NCI-H345 (cell line): ENCODE measurements at places on chromosomes 3 and 15.

DNA sequence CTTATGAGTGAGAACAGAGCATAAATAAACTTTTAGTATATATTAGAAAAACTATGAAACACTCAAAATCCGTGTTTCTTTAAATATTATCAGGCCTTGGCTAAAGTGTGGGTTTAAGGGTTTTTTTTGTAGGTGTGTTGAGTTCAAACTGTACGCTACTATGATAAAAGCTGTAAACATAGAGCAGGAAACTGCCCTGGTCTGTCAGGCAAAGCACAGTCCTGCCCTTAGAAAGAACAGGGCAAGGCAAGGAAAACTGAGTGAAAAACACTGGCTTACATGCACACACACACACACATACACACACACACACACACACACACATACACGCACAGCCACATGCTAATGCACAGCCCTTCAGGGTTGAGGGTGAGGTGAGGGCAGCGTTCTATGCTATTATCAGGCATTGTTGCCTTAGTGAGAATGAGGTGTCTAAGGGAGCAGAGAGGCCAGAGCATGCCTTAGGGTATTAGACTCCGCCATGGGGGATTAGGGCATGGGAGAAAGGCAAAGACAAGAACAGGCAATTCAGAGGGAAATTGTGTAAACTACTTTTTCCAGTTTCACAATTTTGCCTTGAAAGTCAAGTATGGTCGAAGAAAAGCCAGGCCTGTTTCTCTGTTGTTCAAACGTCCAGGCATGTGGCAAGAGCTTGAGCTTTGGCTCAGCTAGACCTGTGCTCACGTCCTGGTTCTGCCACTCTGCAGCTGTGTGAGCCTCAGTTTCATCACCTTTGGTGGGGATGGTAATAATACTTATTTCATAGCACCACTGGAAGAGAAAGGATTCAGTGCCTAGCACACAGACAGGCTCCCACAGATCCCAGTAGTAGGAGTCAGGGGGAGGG lies 36.3 kb upstream of the TPM1 start:
- DNase-seq: no peak

DNA sequence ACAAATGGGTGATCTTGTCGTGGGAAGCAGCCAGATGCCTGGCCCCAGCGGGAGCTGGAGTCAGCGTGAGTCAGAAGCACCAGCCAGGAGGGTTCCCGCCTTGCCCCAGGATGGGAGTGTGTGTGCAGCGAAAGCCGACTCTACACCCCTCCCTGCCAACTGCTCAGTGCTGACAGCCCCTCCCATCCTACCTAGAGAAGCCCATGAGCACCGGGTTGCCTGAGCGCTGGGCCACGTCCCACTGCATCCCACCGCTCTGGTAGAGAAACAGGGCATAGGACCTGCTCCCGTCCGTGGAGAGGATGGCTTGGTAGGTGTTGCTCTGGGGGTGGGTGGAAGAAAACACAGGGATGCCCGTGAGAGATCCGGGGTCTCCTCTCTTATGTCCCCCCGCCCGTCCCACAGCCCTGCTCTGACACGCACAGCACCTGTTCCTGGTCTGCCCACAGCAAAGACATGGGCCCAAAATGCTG lies 42.9 kb downstream of the MUC4 start:
- no peak for DNase-seq

GRCh38 chr3:149703466-149703865 lies 45.6 kb upstream of the WWTR1 start:
- DNase-seq: no peak

DNA sequence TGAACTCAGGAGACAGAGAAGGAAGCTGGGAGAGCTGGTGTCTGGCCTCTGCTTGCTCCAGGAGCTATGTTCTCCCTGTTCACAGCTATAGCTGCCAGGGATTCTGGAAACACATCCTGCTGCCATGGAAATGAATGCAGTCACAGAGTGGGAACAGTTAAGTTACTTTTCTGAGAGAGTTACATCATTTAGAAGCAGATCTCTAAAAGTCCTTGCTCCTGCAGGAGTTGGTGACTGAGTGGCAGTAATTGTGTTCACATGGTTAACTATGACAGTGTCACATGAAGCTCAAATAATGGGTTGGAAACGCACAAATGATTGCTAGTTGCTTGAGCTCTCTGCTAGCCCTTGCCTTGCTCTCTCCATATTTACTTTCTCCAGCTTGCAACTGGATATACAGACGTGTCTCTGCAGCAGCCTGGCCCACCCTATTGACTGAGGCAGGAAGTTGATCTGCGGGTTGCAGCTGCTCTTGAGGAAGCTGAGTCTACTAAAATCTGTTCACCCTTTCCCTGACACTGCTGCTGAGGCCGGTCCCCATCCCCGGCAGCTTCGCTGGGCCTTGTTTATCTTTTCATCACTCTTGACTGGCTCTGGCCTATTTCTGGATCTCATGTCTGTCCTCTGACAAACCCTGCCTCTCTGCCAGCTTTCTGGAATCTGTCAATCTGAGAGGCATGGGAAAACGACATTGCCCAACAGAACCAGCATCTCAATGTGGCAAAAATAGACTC lies 16.7 kb upstream of the ISLR start:
- DNase-seq: peak; percentile 57

DNA sequence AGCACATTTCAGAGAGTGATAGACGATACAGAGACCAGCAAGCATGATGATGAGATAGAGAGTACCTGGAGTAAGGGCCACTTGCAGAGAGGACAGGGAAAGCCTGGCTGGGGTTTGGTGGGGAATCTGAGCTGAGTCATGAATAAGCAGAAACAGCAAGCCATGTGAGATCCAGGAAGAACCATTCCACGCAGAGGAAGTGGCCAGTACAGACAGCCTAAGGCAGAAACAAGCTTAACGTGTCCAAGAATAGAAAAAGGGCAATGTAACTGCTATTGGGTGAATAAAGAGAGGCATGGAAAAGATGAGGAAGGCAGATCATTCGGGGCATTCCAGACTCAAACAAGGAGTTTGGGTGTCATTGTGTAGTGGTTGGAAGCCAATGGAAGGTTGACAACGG lies 816.3 kb upstream of the CFAP20DC start:
- no peak for DNase-seq

- no peak for DNase-seq
These were observed 340.6 kb upstream of the GOLIM4 start for GRCh38 chr3:168436245-168436724.

DNA sequence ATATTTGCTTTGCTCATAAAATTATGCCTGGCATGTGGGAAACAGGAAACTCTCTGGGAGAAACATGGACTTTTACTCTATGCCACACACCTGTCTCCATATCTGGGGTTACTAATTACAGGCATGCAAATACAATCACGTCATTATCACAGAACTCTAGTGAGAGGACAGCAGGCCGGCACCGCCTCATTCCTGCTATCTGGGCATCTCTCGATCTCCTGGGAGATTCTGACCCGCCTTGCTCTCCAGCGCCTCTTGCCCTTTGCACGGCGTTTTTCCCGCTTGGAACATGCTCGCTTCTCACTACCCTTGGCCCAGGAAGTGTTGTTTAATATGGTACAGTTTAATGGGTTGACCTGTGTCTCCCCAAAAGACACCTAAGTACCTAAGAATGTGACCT lies 45.4 kb upstream of the PARL start:
- DNase-seq: no peak

GRCh38 chr15:74833376-74834107 lies 7.1 kb downstream of the CPLX3 start:
- DNase-seq: no peak

DNA sequence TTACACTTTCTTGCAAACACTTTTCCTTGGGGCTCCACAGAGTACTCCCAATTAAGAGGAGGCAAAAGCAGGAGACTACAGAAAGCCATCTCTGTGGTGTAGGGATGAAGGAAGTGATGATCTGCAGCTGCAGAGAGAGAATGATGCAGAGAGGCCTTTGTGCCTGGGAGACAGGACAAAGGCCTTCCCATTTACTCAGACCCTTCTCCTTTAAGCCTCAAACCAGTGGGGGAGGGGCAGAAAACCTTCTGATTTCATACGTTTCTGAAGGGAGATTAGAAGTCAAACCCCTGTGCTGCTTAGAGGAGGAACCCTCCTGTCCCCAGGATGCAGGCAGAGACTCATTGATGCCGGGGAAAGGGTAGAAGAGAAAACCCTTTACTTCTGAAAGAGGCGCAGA lies 130.8 kb downstream of the NEO1 start:
- DNase-seq: no peak

DNA sequence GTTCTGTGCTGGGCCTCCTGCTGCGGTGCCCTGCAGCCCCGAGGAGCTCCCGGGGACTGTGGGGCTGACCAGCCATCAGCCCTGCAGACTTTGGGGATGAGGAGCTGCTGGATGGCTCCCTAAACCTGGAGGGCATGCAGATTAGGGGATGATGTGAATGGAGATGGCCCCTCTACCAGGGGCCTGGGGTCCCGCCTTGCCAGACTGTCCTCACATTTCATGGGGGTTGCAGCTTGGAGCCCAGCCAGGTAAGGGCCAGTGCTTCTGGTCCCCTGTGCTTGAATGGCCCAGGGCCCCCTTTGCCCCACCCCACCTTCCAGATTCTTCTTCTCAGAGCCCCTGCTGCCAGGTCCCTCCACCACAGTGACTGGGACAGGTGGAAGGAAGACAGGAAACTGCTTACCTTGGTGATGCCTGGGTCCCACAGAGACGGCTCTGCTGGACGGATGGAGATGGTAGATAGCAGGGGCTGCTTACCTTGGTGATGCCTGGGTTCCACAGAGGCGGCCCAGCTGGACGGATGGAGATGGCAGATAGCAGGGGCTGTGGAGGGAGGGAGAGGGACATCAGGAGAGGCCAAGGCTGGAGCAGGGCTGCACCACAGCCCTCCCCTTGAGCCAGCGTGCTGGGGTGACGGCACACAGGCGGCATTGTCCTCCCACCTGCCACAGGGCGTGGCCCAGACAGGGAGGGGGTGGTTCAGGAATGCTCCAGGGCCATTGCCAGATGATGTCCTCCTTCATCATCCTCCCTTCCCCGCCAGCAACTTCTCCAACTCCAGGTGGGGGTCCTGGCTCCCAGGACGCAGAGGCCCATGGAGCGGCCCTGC lies at the start of gene SPTBN5:
Gene SPTBN5 (minus strand): TSS at position 632 of the 829 bp plus-strand sequence. CDS start 556 bp downstream, at position 76.
- no peak for DNase-seq

GRCh38 chr3:148214705-148215104 lies 483.0 kb upstream of the AGTR1 start:
- no peak for DNase-seq

- no peak for DNase-seq
These were observed 119.6 kb downstream of the ARNT2 start for GRCh38 chr15:80523746-80524145.

DNA sequence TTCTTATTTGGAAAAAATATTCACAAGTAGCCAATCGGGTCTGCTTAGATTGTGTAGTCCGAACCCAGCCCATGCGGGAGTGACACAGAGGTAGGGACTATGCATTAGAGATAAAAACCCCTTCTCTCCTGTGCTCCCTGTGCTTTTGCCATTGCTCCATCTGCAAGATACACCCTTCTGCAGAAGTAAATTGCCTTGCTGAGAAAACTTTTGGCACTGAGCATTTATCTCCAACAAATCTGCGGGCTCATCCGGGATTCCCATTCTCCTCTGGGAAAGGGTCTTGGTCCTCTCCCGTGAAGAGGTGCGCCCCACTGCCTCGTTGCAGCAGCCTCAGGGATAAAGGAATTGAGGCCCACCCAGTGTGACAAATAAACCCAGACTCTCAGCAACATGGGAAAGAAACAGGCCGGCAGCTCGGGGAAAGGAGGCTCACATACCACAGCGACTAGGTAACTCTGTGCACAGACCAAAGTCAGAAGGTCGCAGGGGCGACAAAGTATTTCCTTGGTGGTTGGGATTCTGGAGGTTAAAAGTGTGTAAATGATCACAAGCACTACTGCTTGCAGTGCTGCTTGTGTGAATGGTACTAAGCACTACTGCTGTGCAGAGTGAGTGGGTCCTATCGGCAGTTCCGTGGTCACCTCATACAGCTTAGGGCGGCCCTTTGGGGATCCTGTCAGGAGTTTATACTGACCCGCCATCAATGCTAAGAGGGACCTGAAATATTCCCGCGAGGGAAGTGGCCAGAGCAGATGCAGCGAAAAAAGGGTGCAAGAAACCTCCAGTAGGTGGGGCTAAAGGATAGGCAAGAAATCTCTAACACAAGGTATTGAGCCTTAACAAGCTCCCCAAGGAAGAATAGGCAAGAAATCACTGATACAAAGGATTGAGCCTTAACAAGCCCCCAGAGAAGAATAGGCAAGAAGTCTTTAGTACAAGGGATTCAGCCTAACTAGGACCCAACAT lies 54.3 kb downstream of the GSK3B start:
- DNase-seq: no peak

GRCh38 chr15:48899793-48900192 lies 21.9 kb downstream of the EID1 start:
- DNase-seq: no peak

GRCh38 chr3:94862703-94863102 lies 799.8 kb downstream of the NSUN3 start:
- DNase-seq: no peak

GRCh38 chr15:33104212-33104611 lies 90.3 kb downstream of the FMN1 start:
- no peak for DNase-seq

GRCh38 chr15:68479406-68479805 lies 47.4 kb upstream of the ITGA11 start:
- no peak for DNase-seq

- DNase-seq: peak; percentile 20
These were observed 1216.9 kb upstream of the GBE1 start for GRCh38 chr3:82978368-82978767.

GRCh38 chr3:194384569-194385001 lies 14.5 kb downstream of the GP5 start:
- DNase-seq: no peak

DNA sequence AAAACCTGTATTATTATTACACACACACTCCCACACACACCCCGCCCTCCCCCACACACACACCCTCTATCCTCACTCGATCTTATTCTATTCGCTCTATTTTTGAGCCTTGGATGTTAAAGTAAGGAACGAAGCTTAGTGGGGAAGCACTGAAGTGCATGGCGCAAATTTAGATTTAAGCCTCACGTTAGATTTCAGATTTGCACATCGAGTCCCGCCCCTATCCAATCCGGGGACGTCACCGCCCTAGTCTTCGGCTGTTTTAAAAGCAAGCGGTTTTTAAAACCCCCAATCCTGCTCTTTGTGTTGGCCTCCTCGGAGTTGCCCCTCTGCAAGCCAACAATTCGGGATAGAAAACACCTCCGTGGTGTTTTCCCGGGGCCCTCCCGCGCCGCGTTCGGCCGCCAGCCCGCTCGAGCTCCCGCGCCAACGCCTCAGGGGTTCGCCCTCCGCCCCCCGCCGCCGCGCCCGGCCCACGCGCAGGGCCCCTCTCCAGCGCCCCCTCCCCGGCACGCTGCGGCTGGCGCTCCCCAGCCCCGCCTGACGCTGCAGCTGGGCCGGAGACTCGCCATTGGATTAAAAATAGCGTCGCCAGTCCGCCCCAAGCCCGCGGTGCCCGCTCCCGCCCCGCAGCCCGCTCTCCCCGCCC lies at the start of gene USP13:
Gene USP13 (plus strand): TSS at position 594 of the 649 bp plus-strand sequence. CDS start 186 bp downstream, outside the sequence.
- peak; percentile 88 for DNase-seq

DNA sequence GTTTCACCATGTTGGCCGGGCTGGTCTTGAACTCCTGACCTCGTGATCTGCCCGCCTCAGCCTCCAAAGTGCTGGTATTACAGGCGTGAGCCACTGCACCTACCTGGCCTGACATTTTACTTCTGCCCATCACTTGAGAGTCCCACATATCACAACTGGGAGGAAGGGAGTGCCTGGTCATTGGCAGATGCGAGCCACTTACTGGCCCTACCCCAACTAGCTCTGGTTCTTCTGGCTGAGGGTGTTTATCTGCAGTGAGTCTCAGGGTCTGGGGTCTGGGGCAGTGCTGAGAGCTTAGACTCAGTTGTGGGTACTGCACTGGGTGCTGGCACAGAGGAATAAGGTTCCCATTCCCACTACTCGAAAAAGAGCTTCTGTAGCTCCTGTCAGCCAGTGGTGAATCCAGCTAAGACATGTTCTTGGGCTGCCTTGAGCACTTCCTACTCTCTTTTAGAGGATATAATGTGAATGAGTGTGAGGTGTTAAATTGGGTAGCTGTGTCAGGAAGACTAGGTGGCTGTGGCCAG lies 30.2 kb downstream of the DAG1 start:
- DNase-seq: no peak
